ENCODE measurements at places on chromosomes 6 and 20.
A peak's percentile ranks its signal among the peaks of the same experiment; 100 is the strongest.

DNA sequence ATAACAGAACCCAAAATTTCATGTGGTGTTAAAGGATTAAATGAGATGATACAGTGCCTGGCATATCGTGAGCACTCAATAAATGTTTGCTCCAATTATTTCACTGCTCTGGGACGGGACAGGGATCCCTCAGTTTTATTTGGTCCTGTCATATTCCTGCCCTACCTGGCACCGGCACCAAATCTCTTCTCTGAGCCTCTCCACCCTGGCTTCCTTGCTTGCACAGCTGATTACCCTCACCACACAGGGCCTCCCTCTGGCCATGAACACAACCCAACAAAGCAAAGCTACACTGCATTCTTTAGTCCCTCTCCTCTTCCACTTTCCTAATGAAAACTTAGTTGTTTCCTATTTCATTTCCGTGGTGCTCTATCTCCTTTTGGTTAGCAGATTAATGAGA lies 16.4 kb downstream of the CHD6 start:
- DNase-seq = no peak

DNA sequence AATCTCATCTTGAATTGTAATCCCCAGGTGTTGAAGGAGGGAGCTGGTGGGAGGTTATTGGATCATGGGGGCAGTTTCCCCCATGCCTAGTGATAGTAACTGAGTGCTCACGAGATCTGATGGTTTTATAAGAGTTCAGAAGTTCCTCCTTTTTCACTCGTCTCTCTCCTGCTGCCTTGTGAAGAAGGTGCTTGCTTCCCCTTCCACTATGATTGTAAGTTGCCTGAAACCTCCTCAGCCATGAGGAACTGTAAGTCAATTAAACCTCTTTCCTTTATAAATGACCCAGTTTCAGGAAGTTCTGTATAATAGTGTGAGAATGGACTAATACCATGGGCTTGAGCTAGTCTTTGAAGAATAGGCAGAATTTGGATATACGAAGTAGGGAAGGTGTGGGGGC lies 113.9 kb downstream of the RIN2 start:
- no peak for DNase-seq

GRCh38 chr6:87641065-87641692 lies 51.2 kb downstream of the ORC3 start:
- no peak for DNase-seq

- DNase-seq = no peak
Observed at GRCh38 chr6:42401613-42401951, 50.1 kb downstream of the TRERF1 start.

- DNase-seq = no peak
Observed at GRCh38 chr20:60424267-60424902, 466.2 kb downstream of the CDH26 start.

- DNase-seq = peak; percentile 78
Observed at GRCh38 chr6:25882051-25882496, 8.0 kb upstream of the SLC17A3 start.

DNA sequence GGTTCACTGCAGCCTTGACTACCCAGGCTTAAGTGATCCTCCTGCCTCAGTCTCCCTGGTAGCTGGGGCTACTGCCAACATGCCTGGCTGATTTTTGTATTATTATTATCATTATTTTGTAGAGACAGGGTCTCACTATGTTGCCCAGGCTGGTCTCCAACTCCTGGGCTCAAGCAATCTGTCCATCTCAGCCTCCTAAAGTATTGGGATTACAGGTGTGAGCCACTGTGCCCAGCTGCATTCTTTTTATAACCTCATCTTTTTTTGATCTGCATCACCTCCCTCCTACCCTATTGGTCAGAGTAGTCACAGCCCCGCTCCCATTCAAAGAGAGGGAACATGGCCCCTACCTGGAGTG lies 23.6 kb upstream of the IER3 start:
- DNase-seq = no peak

DNA sequence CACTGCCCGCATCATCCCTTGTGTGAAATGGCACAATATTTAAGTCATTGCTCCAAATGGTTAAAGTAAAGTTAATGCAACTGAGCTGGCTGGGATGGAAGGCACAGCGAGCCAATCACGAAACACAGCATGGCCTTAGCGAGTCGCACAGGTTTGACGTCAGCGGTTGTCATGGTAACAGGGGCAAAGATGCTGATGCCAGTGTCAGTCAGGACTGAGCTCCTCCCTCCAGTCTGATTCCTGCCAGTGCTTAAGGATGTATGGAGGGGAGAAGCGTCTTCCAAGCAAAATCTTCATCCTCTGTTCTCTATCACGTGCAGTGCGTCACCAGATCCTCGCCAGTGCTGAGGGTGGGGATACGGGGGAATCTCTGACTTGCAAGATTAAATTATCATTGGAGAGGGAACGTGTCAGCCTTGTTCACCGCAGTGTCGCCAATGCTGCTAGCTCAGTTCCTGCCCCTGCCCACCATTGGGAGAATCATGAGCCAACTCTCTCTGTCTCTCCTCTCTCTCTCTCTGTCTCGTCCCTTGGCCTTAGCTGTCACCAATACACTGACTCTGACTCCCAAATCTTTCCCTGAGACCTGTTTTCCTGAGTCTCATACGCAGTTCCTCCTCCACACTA lies 24.5 kb downstream of the TSPYL4 start:
- DNase-seq = no peak

DNA sequence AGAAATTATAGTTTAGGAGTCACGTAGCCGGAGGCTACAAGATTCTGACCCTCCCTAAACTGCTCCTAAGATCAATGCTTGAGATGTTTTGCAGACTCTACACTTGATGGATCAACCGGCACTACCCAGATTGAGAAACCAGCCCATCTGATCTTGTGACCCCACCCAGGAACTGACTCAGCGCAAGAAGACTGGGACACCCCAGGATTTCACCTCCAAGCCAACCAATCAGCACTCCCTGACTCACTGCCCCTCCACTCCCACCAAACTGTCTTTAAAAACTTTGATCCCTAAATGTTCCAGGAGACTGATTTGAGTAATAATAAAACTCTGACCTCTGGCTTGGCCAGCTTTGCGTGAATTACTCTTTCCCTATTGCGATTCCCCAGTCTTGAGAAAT lies 99.8 kb downstream of the OPRM1 start:
- no peak for DNase-seq

- DNase-seq = peak; percentile 9
Observed at GRCh38 chr6:12369781-12370262, 79.7 kb downstream of the EDN1 start.

- DNase-seq = peak; percentile 44
Observed at GRCh38 chr6:106883808-106884262, 90.7 kb downstream of the CD24 start.

- DNase-seq = no peak
Observed at GRCh38 chr20:1184638-1185315, at the start of gene TMEM74B. TMEM74B (minus strand) TSS chr20:1184981; CDS start chr20:1183801, 1,180 bp downstream.

DNA sequence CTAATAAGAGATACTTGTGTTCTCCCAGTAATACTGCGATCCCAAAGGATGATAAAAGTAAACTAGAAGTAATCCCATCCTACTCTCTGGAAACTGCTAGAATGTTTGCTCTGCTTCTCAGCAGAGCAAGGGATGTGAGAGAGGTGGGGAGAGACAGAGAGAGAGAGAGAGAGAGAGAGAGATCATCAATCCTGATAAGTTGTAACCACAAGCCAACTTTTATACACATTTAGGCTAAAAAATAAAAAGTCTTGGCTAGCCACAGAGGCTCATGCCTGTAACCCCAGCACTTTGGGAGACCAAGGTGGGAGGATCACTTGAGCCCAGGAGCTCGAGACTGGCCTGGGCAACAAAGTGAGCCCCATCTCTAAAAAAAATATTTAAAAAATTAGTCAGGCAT lies 16.0 kb upstream of the TRIM38 start:
- no peak for DNase-seq

DNA sequence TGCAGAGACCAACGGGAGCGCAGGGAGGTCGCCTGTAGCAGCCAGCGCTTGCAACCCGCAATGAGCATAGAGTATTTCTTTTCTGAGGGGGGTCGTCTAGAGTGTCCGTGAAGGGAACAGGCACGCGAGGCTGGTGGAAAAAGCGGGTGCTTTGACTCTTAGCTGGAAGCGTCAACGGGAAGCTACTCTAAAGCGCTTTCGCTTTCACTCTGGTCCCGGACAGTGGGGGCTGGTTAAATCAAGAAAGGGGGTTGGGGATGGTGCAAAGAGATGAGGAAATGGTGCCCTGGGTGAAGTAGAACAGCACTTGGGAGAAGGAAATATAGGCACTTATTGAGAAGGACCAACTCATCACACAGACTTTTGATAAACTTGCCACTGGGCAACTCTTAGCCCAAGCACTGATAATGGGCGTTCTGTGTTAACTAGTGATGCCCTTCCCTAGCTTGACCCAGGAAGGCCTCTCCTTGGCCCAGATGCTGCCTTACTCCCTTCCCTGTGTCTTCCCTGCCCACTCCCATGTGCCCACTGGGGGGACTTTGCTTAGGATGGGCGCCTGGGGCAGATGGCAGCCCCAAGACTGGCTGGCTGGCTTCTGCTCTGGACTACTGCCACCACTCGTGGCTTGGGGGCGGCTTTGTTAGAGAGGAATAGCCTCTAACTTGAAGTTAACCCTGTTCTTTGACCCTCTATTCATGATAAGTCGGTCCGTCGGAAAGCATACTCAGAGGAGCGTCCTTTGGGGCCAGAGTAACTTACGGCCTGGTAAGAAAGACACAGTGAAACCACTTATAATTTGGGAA lies 585 bp downstream of the PSMB9 start:
- peak; percentile 63 for DNase-seq

DNA sequence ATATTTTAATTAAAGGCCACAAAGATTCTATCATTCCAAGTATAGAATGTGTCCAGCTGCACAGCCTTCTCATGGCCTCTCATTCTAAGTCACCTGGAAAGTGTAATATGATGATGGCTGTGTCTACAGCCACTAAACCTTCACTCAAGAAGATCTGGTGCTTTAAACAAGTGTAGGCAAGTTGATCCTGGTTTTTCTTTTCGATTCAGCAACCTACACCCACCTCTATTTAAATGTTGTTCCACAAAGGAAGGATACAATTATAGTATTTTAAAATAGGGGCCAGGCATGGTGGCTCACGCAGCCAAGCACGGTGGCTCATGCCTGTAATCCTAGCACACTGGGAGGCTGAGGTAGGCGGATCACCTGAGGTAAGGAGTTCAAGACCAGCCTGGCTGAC lies 25.5 kb upstream of the DST start:
- DNase-seq = no peak

DNA sequence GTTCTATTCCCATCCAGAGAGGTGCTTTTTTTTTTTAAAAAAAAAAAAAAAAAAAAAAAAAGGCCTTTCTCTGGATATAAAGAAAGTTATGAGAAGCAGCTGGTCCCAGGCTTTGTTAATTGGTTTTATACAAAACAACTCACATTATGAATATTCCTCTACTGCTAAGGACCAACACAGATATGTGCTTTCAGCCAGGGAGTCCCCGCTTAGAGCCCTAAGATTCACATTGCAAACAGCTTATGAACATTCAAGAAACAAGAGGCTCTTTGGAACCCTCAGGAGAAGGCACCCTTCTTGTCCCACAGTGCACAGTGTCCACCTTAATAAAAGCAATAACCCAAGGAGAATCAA lies 53.5 kb upstream of the GPR31 start:
- DNase-seq = no peak

- no peak for DNase-seq
Observed at GRCh38 chr20:31704225-31705119, 18.2 kb downstream of the BCL2L1 start.

GRCh38 chr6:167767715-167768107 lies 59.0 kb upstream of the AFDN start:
- DNase-seq = no peak

GRCh38 chr6:164095056-164095455 lies 680.5 kb downstream of the QKI start:
- no peak for DNase-seq
